ENCODE measurements at places on chromosomes 2 and 18.

- DNase-seq: no peak
Measured at GRCh38 chr2:96139181-96139758, 968 bp upstream of the ASTL start.

GRCh38 chr2:144529841-144530240, 9.9 kb upstream of the ZEB2 start:
- no peak for DNase-seq

DNA sequence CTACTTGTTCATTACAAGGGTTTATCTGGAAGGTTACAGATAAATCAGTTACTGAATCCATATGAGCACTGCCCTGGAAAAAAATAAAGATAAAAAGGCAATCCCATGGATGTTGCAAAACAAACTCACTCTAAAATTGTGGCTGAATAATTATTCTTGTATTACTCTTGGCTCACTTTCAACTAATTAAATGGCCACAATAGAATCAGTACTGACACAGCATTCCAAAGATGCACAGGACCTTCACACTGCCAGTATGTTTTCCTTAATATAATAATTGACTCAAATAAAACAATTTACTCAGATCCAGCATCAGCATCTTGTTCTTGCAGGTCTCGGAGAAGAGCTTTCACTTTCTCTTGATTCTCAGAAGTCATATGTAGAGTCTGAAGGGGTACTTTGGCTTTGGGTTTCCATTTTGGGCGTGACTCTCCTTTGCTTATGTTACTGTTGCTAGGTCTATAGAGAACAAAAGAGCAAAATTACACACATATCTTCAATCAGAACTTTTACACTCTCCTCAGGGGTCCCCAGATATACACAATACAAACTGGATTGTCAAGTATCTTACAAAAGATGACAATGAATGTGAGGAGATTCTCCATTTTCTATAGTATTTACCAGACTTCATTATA, 12.6 kb downstream of the DHX57 start:
- DNase-seq: no peak

GRCh38 chr2:105395691-105396090, 3.2 kb downstream of the FHL2 start:
- no peak for DNase-seq

DNA sequence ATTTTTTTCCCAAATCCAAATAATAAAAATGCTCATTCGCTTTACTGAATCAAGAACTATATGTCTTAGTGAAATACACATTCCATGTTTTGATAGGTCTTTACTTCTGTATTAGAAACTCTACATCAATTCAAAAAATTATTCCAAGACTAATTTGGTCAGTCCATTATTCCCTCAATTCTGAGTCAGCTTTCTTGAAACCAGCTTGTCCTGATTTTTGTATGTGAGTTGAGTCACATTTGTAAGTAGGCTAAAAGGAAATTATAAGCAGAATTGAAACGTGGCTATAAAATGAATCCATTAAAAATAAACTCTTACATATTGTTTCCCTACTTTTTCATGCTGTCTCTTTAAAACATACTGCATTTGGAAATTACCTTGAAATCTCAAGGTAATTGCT, 113.0 kb downstream of the DNER start:
- no peak for DNase-seq

- DNase-seq: no peak
Measured at GRCh38 chr2:207930747-207931146, 94.6 kb downstream of the PLEKHM3 start.
